ENCODE measurements at places on chromosomes 7 and 10.

GRCh38 chr10:108454793-108455192 is 1290.3 kb upstream of the SORCS1 start:
- peak; percentile 74 for DNase-seq

DNA sequence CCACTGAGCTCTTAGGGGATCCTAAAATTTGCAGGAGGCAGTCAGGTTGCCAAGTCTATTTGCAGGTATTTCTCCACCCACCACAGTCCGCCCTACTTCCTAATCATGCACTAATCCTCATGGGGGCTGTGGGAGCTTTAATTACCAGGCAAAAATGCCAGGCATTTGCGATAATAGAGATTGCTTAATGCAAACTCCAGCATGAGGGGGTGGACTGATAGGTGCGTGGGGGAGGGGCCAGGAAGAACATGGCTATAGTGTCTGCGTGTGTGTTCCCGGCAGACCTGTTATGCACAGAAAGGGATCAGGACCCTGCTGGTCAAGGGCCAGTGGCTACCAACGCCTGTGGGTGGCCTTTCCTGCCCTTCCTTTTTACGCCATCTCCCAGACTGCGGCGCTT is 15.6 kb upstream of the AQP1 start:
- no peak for DNase-seq

DNA sequence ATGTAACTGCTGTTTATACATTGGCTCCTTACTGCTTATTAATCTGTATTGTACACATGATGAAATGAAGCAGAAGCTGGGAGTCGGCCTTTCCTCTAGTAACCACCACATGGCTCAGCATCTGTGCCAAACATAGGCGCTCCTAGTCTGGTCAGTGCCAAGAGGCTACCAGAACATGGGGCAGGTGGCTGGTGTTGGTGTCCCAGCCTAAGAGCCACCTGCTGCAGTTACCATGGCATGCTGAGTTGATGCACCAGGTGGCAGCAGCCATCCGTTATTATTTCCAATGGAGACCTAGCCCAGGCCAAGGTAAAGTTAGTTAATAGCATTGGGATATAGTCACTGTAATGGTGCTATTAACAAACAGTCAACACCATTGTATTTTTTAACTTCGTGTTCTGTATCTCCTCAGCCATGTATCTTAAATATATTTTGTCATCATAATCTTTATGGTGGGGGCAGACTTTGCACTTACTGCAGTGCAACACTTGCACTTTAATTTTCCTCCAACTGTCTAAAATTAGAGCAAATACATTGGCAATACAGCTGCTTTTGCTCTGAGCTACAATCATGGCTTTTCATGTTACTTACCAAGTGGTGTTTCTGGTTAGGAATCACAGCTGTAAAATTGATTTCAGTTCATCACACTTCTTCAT is 33.1 kb downstream of the HBP1 start:
- no peak for DNase-seq

GRCh38 chr10:119737823-119738222 is 12.0 kb downstream of the INPP5F start:
- DNase-seq: no peak

GRCh38 chr10:74238031-74238431 is 87.0 kb downstream of the ADK start:
- no peak for DNase-seq

GRCh38 chr7:151767557-151767956 is 109.4 kb downstream of the PRKAG2 start:
- no peak for DNase-seq

GRCh38 chr10:43057231-43057711 is 19.6 kb upstream of the RET start:
- no peak for DNase-seq

DNA sequence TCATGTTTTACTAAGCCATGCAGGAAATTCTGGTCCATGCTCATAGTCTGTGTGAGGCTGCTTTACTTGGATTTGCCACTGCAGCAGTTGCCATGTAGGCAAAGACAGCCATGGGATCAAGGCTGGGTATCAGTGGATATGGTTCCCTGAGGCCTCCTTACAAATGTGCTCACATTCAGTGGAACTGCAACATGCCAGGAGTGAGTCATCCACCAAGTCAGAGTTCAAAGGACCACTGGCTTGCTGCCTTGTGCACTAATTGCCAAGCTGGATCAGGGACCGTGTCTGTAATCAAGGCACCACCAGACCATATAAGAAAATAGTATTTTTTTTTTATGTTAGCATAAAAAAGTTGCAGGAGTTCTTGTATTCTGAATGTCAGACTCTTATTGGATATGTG is 101.0 kb downstream of the CDCA7L start:
- no peak for DNase-seq

GRCh38 chr10:94192333-94192732 is 170.4 kb downstream of the NOC3L start:
- no peak for DNase-seq

- no peak for DNase-seq
Observed at GRCh38 chr7:94647295-94647694, 8.6 kb downstream of the SGCE start.

GRCh38 chr10:490891-491571 is 198.4 kb downstream of the DIP2C start:
- DNase-seq: no peak

DNA sequence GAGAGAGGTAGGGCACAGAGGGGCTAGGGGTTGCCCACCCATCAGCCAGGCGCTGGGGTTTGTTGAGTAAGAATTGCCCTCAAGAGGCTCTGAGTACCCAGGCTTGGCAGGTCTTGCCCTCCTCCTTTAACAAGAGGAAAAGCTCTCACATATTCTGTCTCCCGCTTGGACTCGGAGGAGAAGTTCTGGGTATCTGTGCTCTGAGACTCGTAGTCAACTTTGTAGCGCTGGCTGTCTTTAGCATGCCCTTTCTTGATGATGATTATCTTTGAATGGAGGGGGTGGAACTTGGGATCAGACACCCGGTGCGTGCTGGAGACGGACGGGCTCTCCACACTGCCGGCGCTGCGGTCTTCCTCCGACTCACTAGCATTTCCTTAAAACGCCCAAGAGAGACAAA is 4.0 kb downstream of the IGFBP3 start:
- no peak for DNase-seq

DNA sequence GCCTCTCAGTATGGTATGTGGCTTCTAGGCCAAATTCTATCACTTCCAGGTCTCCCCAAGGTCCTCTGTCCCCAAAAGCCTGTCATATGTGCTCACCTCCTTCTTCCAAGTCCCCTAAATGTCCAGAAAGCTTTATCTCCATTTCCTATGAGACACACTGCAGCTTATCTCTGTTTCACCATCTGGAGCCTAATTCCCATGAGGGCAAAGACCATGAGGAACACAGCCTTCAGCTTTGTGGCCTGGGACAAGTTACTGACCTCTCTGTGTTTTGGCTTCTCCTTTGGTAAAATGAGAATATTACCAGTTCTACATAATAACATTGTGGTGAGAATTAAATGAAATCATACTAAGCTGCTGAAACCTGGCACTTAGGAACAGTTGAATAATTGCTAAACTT is 19.2 kb downstream of the ST8SIA6 start:
- DNase-seq: no peak

GRCh38 chr7:29122081-29122480 is 24.3 kb downstream of the CPVL start:
- no peak for DNase-seq

- no peak for DNase-seq
Observed at GRCh38 chr7:132404261-132404660, 172.0 kb downstream of the PLXNA4 start.

- DNase-seq: no peak
Observed at GRCh38 chr7:43391518-43391917, 191.4 kb upstream of the STK17A start.

GRCh38 chr7:64863969-64864368 is 39.1 kb upstream of the ZNF273 start:
- no peak for DNase-seq

- no peak for DNase-seq
Observed at GRCh38 chr7:132666774-132667172, 90.5 kb upstream of the PLXNA4 start.

DNA sequence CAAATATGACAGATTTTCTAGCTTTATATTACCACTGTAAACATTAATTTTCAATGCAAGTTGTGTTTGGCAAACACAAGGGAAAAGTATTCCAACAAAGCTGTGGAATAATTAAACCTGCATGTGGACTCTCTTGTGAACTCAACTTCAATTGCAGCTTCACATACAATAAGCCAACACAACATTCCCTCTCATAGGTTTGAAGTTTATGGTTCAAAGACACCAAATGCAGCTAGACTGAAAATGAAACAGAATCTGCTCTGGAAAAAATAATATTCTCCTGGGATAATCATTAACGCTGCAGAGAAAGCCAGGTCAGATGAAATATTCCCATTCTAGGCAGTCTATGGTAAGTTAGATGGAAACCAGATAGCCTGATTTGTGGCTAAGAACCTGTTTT is 105.8 kb upstream of the VIPR2 start:
- no peak for DNase-seq

- DNase-seq: no peak
Observed at GRCh38 chr7:103702454-103702853, 256.4 kb upstream of the SLC26A5 start.

GRCh38 chr7:6227294-6227846 is 45.1 kb downstream of the CYTH3 start:
- DNase-seq: peak; percentile 79

DNA sequence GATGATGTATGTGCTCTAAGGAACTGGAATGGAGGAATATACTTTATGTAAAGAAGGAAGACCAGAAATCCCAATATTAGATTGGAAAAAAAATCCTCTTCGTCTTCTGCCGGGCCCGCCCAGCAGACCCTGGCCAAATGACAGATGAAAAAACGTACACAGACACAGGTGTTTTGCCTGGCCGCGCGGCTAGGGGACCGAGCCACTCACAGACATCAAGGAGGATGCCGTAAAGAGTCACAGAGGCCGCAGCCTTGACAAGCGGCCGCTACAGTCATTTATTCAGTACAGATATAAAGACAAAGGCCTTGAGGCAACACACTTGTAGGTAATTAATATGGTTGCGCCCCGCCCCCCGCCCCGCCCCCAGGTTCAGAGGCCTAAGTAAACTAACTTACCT is 594.1 kb downstream of the GRM8 start:
- no peak for DNase-seq

GRCh38 chr10:88418871-88419270 is 164.2 kb downstream of the RNLS start:
- no peak for DNase-seq

- no peak for DNase-seq
Observed at GRCh38 chr10:17209881-17210280, 8.4 kb upstream of the TRDMT1 start.

DNA sequence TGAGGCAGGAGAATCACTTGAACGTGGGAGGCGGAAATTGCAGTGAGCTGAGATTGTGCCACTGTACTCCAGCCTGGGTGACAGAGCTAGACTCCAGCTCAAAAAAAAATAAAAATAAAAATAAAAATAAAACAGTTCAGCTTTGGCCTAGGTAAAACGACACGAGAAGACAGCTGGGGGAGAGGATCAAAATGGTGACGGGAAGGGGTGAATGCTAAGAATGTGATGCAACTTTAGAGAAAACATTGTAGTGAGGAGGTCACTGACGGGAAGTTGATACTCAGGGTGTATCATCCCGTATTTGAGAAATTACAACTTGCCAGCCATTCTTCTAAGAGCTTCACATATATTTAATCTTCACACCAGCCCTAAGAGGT is 1.1 kb downstream of the NDST2 start:
- no peak for DNase-seq

GRCh38 chr7:85851571-85852193 is 664.8 kb upstream of the SEMA3D start:
- no peak for DNase-seq

DNA sequence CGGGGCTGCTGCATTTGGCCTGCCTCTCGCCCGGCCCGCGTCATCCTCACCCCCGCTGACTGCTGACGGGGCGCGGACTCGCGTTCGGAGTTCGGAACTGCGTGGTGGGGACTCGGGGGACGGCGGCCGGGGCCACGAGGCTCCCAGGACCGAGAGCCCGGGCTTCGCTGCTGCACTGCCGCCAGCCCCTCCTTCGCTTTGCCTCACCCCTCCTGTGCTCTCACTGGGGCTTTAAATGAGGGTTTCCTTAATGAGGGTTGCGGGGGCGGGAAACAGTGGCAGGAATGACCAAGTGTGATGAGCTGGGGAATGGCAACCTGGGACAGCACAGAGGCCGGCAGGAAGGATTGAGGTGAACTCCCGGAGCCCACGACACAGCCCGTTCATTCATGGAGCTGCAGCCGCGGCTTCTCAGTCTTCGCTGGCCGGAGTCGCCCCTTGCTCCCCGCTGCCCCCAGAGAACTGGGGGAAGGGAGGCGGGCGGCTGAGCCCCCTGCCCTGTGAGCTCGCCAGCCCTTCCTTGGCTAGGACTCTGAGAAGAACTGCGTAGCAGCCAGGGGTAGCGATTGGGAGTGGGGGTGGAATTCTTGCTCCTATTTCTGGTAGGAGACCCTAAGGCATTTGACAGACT is 1.5 kb upstream of the LRRC4 start:
- no peak for DNase-seq

- DNase-seq: no peak
Observed at GRCh38 chr7:85587785-85588184, 400.9 kb upstream of the SEMA3D start.

GRCh38 chr7:20217193-20217948 is at the start of gene MACC1:
Gene MACC1, minus strand, starts transcription at chr7:20217384. Its CDS starts 55,522 bp downstream, at chr7:20161862.
- no peak for DNase-seq

DNA sequence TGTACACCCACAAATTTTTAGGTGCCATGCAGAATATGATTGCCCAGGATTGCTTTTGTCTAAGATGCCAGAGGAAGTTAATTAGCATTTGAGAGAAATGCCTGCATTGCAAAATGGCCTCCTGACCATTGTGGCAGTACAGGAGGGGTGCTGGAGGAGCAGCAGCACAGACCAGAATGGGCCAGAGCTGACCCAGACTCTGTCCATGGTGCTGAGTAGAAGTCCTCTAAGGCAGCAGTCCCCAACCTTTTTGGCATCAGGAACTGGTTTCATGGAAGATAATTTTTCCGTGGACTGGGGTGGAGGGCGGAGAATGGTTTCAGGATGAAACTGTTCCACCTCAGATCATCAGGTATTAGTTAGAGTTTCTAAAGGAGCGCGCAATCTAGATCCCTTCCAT is 217.8 kb upstream of the AGK start:
- DNase-seq: no peak

DNA sequence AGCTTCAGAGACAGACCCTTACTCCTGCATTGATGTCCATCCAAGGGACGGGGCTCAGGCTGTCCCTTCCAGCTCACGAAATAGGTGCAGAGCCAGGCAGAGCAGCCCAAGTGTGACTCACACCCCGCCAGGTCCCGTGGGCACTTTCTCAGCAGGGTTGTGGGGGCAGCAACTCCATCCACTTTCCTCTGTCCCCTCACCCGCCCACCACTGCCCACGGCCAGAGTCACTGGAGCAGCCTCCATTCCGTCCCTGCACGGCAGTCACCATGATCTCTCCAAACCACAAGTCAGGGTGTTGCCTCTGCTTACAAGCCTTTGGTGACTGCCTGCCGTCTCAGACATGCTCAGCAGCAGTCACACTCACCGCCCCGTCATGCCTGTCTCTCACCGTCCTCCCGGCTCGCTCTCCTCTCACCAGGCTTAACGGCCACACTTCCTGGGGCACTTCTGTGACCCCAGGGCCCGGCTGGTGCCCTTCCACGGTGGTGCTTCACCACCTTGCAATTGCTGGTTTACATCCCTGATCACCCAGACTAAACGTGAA is 39.3 kb downstream of the CALML3 start:
- DNase-seq: no peak

- DNase-seq: no peak
Observed at GRCh38 chr7:75756206-75756990, 15.6 kb downstream of the CCL26 start.

Data from forelimb muscle (tissue), 1 donor.